ENCODE measurements at places on chromosomes 11 and 22. TPM values are rescaled to one million over a fixed set of nuclear protein-coding genes. Genes with fewer than 3 reads are reported as not detected.
A peak's percentile ranks its signal among the peaks of the same experiment; 100 is the strongest.

DNA sequence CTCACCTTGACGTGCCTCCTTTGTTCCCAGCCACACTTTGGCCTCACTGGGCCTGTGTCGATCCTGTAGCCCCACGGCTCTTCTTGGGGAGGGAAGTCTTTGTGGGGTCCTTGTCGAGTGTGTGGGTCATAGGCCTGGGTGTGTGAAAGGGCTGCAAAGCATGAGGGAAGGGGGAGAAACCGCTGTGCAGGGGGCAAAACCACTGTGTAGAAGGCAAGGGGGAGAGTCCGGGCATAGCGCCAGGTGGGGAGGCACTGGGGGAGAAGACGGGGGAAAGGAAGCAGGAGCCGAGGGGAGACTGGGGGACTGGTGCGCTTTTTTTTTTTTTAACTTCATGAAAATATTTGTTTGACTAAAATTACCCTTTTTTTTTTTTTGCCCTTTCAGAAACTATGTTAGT is 65.1 kb upstream of the RASD2 start:
- DNase-seq = no peak

GRCh38 chr11:15654451-15654850 is 539.7 kb downstream of the INSC start:
- no peak for DNase-seq

DNA sequence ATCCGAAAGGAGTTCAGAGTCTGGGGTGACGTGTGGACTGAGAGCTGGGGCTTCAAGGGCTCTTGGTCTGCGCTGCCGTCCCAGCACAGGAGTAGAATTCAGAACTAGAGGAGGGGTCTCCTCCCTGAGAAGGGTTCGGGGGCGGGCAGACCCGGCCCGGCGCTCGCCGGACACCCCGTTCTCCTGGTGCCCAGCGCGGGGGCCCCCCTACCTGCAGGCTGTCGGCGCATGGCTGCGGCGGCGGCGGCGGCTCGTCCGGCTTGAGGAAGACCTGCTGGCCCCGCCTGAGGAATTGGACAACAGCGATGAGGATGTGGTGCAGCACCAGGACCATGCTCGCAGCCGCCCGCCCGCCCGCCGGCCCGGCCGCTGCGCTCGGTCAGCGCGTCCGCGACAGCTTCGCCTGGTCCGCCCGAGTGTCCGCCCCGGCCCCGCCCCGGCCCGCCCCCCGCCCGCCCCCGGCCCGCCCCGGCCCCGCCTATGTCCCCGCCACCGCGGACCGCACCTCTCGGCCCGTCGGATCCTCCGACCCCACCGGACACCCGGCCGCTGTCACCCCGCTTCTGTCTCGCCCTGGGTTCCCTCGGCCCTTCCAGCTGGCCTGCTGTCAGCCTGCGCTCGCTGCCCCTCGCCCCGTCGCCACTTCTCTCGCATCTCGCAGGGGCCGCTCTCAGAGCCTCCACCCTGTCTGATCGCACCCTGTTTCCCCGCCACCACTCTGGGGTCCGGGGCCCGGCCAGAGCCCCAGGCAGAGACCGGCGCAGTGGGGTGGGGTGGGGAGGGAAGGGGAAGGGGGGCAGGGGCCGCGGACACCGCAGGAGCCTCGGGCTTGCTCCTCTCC is 32.0 kb downstream of the PDE2A start:
- DNase-seq = no peak

The JAML gene
- total RNA-seq = 387 TPM

DNA sequence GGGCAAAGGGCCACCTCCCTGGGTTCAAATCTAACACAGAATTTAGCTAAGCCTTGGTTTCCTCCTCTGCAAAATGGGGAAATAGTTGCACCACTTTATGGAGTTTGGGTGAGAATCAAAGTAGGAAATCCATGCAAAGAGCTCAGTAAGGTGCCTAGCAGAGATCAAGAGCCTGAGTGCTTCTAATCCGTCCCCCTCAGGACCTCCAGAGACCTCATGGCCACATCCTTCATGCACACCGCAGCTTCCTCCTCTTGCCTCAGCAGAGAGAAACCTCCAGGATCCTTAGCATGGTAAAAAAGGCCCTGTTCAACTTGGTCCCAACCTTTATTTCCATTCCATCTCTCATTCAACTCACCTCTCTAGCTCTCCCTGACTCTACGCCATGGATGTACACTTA is 37.8 kb upstream of the NAV2 start:
- DNase-seq = no peak

- no peak for DNase-seq
These were observed 46.0 kb downstream of the RPL27A start for GRCh38 chr11:8728563-8728962.

GRCh38 chr11:69445131-69445470 is 36.4 kb upstream of the LINC01488 start:
- DNase-seq = peak; percentile 41

DNA sequence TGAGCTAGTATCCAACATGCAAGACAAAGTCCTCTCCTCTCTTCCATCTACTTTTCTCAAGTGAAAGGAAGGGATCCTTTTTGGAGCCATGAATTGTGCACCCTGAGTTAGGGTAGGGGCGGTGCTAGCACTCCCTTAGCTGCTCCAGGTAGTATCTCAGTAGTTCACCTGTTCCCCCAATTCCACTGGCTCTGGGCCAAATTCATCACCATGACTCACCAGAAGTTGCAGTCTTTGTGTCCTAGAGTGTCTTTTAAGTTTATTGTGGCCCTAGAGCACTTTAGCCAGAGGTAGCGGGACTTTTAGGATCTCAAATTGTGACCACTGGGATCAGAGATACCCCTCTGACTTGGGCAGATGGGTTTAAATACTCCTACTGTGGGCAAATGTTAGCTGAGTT is 398.6 kb upstream of the ANO5 start:
- no peak for DNase-seq

The IL10RA gene
- 120 TPM for total RNA-seq

- DNase-seq = no peak
These were observed 15.7 kb upstream of the CABP2 start for GRCh38 chr11:67538823-67539505.

The MRGPRX3 gene
- total RNA-seq = not detected

GRCh38 chr11:36239636-36240035 is 49.6 kb downstream of the COMMD9 start:
- DNase-seq = no peak

The ADM gene
- 0.64 TPM for total RNA-seq

DNA sequence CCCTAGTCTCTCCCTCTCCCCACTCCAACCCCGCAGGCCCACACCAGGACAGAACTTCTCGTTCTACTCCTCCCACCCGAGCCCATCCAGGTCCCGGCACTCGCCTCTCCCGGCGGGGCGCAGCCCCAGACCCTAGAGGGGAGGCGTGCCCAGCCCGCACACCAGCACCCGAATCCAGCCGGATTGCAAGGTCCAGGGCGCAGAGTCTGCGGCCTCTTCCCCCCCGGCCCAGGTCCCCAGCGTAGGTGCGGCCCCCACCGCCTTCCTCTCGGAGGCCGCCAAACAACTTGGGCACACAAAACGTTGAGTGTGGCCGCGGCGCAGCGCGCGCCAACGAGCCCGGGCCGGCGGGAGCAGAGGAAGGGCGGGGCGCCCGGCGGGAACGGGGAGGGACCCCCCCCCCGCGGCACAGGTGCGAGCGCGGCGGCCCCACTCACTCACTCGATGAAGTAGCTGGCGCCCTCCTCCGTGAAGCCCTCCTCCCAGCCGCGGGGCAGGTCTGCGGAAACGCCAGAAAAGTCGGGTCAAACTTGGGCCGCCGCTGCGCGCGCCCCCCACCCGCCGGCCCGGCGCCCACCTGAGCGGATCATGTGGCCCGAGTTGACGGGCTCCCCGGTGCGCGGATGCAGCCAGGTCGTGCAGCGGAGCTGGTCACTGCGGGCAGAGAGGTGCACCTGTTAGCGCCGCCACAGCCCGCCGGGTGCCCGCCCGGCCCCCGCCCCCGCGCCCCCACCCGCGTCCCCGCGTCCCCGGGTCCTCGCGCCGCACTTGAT is 480 bp downstream of the PLEKHA7 start:
- DNase-seq = peak; percentile 18

Data from CD8-positive, alpha-beta memory T cell (primary cell).